ENCODE measurements at places on chromosomes 5 and 9. TPM values are rescaled to one million over a fixed set of nuclear protein-coding genes. Genes with fewer than 3 reads are reported as not detected.

The SPATA31E1 gene
- total RNA-seq = not detected

The HNRNPH1 gene
- total RNA-seq = 874 TPM

The TCF7 gene
- 2.6 TPM for total RNA-seq

The BARHL1 gene
- not detected for total RNA-seq

The SLC46A2 gene
- total RNA-seq = not detected
